ENCODE measurements at places on chromosomes 1 and 21.

GRCh38 chr1:207015791-207016190 is 16.8 kb downstream of the C1orf116 start:
- DNase-seq = no peak

DNA sequence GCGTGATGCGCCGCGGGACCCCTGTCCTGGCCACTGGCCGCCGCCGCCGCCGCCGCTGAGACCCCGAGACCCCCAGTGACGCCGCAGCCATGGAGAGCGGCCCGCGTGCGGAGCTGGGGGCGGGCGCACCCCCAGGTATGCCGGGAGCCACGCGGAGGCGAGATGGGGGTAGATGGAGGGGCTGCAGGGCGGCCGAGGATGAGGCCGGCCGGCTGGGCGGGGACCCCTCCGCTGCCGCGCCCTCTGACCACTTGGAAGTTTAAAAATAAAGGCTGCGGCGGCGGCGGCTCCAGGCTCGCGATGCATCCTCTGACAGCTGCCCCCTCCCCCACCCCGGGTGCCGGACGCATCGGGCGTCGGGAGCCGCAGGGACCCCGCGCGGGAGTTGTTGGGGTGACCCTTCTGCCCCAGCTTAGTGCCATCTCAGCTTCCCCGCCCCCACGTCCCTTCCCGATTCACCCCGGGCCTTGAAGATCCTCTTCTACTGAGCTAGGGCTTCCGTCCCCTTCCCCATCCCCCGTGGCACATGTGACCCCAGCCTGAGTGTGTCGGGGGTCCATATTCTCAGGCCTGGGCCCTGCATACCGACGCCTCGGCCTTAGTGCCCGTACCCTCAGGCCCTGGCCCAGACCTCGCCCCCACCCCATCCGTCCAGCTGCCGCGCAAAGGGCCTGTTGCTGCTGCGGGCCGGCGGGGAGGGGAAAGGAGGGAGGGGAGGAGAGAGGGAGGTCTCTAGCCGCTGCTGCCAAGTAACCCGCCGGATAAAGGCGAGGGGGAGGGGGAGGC is 562 bp downstream of the MAP7D1 start:
- DNase-seq = peak; percentile 71

DNA sequence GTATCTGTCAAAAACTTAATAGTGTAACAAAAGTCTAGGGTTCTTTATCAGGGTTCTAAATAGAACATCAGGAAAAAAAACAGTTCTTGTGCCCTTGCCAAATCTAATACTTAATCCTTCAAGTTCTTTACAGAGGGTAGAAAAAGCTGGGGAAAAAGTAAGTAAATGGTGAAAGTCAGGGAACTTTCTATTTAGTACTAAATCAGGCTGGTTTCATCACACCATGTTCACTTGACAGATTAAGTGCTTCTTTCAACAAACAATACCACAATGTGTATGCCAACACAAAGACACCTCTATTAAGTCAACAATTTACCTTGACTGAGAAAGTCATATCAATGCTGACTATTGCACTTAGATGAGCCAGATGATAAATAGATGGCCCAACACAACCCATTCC is 9.7 kb downstream of the DBT start:
- no peak for DNase-seq

- peak; percentile 88 for DNase-seq
Observed at GRCh38 chr1:97630948-97631347, 289.9 kb downstream of the DPYD start.

DNA sequence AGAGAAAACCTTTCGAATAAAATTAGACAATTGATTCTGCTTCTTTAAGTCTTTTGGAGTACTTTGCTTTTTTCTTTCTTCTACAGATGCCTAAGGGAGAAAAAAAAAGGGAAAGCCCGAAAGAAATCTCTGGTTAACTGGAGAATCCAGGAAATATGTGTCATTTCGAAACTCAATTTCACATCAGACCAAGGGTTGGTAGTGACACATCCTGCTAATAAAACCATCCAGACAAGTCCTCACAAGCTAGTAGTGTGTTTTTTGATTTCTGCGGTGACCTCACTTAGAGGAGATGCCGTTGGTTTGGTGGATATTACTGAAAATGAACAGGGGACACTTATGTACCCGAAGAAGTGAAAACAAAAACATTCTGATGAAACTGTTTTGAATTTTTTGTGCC is 726.5 kb upstream of the ADAMTS5 start:
- DNase-seq = no peak

DNA sequence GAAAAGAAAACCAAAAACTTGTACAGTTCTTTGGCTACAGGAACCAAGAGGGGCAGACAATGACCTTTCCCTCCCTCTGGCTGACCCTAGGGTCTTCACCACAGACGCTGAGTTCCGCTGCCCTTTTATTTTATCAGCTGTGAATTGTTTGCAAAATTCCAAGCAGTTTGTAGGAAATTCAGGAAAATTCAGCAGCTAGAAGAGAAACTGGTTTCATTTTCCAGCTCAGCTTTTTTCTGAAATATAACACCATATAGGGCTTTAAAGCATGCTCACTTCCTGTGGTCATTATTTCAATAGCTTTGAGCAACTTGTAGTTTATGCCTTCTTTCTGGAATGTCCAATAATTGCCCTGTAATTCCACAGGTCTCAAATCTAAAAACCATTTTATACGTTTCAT is 5.5 kb upstream of the PIK3R3 start:
- DNase-seq = no peak

GRCh38 chr1:204051718-204052117 is 21.2 kb upstream of the SOX13 start:
- DNase-seq = no peak

DNA sequence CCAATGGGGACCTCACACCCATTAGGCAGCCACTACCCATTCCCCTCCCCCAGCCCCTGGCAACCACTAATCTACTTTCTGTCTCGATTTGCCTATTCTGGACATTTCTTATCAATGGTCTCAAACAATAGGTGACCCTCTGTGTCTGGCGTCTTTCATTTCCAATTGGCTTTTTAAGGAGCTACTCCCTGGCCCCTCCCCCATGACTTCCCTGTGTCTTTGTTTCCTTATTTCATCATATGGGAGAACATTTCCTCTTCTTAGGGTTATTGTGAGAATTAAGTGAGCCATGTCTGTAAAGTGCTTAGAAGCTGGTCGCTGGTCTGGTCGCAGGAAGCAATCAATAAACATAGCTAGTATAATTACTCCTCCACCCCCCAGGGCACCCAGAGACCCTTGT is 80.9 kb downstream of the SPSB1 start:
- no peak for DNase-seq

GRCh38 chr1:67831850-67832513 is 1.3 kb downstream of the GNG12 start:
- peak; percentile 32 for DNase-seq

- DNase-seq = peak; percentile 39
Observed at GRCh38 chr1:197799271-197799670, 24.0 kb upstream of the DENND1B start.

DNA sequence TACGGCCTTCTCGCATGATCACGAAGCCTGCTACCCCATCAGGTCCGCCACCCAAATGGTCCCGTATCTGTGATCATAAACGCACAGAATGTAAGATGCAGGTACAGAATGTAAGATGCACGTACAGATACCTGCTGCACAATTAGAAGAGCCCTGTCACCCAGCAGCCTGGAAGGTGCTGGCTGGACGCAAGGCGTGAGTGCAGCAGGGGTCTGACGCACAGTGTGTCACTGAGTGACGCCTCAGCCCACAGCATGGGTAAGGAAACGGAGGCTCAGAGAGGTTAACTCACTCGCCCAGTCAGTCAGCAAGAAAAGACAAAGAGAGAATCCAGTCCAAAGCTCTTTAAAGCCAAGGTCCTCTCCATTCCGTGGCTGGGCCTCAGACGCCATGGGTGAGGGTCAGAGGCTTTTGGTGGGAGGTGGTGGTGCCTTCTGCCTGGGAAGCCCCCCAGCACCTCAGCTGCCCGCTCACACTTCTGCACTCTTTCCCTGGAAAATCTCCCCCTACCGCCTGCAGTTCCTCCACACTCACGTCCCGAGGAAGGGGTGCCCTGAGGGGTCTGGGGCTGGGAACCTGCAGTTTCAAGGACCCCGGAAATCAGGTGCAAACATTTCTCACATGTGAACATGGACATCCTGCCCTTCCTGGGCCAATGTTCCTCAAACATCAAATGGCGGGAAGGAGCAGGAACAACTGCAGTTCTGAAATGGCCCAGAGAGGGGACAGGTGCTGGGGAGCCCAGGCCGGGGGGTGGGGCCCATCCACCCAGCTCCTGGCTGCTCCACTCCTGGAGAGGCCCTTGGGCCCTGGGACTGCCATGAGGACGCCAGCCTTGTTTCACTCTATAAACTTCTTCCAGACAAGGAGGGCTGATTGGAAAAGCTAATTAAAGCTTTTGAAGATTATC is 59.4 kb downstream of the SLC66A1 start:
- DNase-seq = no peak

GRCh38 chr1:11134251-11134897 is 34.7 kb upstream of the EXOSC10 start:
- peak; percentile 71 for DNase-seq

GRCh38 chr1:15833069-15833679 is 14.3 kb upstream of the SPEN start:
- DNase-seq = no peak

- DNase-seq = peak; percentile 65
Observed at GRCh38 chr1:74504125-74504932, 8.1 kb downstream of the LRRC53 start.

- peak; percentile 69 for DNase-seq
Observed at GRCh38 chr1:102550729-102551384, 554.1 kb upstream of the OLFM3 start.

GRCh38 chr1:112778137-112778536 is 63.0 kb upstream of the PPM1J start:
- DNase-seq = no peak

DNA sequence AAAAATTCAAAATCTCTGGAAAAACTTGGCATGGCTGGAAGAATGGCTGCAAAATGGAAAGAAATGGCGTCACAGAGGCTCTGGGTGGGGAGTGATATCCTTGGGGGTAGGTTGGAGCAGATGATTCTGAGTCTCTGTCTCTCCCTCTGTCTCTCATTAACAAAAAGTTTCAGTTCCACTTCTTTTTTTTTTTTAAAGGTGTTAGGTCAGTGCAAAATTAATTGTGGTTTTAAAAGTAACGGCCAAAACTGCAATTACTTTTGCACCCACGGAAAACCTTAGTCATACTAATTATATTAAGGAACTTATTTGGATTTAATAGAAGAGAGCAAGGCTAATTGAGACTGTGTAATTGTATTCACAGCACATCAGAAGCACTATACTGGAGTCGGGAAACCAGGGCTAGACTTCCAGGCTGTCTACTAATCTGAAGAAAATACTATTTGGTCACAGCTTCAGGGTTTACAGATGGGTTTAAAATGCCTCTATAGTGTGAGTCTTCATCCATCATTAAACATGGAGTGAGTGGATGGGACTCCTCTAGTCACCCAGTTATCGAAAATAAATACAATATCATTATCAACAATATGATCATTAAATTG is 289.1 kb upstream of the PLD5 start:
- no peak for DNase-seq

DNA sequence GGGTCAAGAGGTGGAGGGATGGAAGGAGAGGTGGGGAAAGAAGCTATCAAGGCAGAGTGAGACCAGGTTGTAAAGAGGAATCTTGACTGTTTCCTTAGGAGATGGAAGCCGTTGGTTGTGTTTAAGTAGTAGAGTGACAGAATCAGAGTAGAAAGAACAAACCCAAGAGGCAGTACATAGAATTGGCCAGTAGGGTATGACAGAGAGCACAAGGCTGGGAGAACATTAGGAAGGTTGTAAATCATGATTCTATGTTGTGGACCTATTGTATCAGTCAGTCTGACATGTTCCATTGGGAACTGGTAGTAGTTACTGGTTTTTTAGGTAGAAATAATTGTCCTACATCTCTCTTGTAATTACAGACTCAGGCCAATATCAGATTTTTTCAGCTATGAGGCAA is 486.9 kb upstream of the USP24 start:
- DNase-seq = no peak

- no peak for DNase-seq
Observed at GRCh38 chr1:8097908-8098307, 71.8 kb upstream of the ERRFI1 start.

DNA sequence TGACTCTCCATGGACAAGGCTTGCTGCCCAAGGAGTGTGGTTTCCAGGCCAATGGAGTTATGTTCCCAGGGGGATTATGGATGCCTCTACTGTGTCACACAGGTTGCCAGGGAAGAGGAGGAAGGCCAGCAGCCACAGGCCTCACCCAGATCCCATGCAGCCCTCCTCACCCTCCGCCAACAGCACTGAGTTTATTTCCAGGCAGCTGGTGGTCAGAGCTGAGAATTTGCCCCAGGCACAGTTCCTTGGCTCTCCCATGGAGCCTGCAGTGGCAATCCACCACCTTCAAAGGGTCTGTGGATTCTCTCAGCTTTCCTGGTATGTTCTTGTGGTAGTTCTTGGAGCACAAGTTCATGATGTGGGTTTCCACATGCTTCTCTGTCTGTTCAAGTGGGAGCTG is 79.2 kb downstream of the NTNG1 start:
- DNase-seq = peak; percentile 32

GRCh38 chr1:50481142-50481736 is 58.0 kb upstream of the DMRTA2 start:
- DNase-seq = no peak

GRCh38 chr1:193070942-193071341 is 11.5 kb downstream of the RO60 start:
- DNase-seq = no peak

DNA sequence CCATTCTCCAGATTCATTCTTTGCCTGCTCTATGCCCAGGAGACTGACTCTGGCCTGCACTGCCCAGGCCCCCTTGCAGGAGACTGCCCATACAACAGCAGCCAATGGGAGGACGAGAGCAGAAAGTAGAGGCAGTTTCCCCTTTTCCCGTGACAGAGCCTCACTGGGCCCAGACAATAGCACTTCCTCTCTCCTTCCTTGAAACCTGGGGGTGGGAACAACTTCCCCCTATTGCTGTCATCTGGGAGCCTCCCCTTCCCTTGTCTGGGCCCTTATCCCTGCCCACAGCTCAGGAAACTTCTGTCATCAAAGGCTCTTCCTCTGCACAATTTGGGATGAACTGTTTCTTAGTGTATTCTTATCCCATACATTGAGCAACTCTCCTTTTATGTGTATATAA is 60.8 kb upstream of the KCNJ15 start:
- DNase-seq = no peak

- DNase-seq = no peak
Observed at GRCh38 chr1:103761896-103762295, 12.2 kb downstream of the AMY1C start.

- no peak for DNase-seq
Observed at GRCh38 chr1:40582116-40582515, 50.7 kb downstream of the ZNF684 start.

DNA sequence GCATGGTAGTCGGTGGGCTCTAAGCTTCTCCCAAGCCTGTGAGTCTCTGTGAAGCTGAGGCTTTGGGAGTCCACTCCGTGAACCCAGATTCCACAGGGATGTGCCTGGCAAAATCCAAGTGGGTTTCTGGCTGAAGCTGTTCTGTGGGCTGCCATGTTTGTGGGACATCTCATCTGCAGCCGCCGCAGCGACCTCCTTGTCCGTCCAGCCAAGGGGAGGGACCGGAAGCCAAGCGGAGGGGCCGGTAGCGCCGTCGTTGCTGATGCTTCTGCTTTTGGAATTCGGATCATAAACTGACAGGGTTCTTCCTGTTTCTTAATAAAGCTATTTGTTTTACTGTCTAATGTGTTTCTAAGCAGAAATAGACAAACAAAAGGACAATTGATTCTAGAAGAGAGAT is 13.3 kb downstream of the KIF26B start:
- no peak for DNase-seq

GRCh38 chr1:23793861-23794731 is 3.2 kb downstream of the LYPLA2 start:
- no peak for DNase-seq

Data from BE2C (cell line).